HT-29 (cell line): ENCODE measurements at places on chromosomes 6 and 20.

- DNase-seq: peak; percentile 57
Observed at GRCh38 chr20:6711951-6712649, 55.4 kb upstream of the BMP2 start.

GRCh38 chr6:3321042-3321441 lies 62.3 kb downstream of the PSMG4 start:
- no peak for DNase-seq

GRCh38 chr20:51758978-51759544 lies 9.1 kb downstream of the ATP9A start:
- no peak for DNase-seq

- no peak for DNase-seq
Observed at GRCh38 chr6:23633996-23634395, 492.0 kb upstream of the NRSN1 start.

DNA sequence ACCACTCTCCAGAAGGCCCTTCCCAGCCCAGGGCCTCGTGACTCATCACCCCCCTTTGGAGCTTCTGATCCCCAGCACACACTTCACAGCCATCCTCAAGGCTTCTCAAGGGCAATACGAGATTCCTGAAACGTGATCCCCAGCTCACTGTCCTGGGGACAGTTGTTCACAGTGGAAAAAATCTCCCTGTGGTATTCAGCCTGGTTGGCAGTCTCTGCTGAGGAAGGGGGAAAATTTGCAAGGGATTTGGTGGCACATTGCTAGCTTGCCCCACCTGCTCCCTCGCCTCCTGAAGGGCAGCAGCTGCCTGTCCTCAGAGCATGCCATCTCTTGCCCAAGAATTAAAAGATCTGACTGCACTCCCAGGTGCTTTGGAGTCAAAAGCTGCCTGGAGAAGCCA lies 20.7 kb upstream of the PKHD1 start:
- DNase-seq: no peak

GRCh38 chr6:155157101-155157500 lies 106.7 kb upstream of the CLDN20 start:
- DNase-seq: peak; percentile 21

DNA sequence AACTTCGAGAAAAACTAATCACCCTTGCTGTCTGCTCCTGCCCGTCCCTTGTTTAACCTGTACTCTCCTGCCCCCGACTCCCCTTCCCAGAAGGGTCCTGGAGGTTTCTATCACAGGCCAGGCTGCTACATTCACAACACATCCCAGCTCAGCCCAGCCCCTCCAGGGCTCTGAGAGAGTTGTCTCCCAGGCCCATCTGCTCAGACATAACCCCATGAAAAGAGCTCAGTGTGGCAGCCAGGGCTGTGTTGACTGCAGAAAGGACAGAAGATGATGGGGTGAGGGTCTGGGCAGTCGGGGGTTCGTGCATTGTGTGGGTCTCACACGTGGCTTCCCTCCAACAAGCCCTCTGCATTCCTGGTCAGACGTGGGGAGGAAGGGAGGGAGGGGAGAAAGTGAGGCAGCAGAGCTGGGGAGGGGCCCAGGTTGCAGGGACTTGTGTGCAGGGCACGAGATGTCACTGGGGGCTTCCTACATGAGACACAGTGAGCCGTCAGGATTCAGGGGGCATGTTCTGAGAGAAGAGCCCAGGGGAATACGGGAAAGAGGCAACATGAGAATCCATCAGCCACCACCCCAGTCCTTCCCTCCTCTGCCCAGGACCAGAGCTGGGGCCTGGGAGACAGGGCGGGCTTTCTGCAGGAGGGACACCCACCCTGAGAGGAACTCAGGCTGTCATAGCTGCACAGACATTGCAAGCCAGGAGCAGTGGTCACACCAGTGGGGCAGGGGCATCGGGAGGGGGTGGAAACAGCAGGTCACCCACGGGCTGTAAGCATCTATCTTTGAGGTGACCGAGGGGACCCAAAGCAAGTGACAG lies 372.9 kb downstream of the PREX1 start:
- DNase-seq: no peak

GRCh38 chr6:113645986-113646385 lies 211.2 kb upstream of the MARCKS start:
- no peak for DNase-seq

DNA sequence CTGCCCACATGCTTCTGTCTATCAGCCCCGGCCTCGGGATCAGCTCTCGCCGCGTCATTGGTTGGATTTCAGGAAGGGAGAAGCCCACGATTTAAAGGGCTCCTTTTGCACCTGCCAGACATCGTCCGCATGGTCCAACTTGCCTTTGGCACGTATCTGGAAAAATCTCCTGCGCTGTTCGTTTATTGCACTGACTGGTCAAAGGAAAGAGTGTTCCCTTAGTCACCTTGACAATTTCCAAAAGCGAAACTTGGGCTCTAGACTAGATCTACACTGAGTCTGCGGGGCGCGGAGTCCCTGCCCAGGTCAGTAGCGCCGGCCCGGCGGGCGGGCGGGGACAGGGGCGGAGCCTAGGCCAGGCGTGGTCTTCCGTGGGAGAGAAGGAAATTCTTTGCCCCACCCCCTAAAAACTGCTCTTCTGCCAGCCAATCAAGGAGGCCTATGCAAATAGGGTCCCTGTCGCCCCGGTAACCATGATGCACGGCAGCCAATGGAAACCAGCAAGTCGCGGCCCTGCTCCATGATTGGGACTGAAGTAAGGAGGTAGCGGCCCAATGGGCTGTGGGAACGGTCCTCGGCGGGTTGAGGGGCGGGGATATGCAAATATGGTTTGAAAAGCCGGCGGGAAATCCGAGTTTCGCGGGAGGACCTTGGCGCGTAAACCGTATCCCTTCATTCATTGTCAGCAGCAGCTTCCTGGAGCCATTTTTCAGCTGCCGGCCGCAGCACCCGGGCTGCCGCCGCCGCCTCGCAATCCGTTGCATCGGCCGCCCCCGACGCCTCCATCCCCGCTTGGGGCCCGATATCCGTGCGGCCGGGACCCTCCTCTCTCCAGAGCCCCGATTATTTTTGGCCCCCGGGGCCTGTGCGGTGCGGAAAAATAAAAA lies at the start of gene E2F3:
TSS of gene E2F3 (plus strand) at position 675 of the 887 bp plus-strand sequence. CDS start 354 bp downstream, outside the sequence.
- peak; percentile 98 for DNase-seq

DNA sequence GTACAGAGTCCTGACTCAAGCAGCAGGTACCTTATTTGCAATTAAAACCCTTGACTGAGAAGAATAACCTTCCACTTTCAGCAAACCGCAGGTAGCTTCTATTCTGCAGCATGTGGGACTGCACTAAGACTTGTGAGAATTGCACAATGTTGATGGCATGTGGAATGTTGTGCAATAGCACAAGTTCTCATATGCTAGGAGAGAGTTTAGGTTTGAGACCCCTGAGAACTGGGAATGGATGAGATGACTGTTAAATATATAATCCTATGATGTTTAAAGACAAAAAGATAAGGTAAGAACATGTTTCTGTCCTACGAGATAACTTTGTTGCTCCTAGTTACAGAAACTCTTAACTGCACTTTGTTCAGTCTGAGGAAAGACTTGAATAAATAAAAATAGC lies 194.6 kb downstream of the OTOR start:
- DNase-seq: no peak

- DNase-seq: no peak
Observed at GRCh38 chr20:10642856-10643559, 30.8 kb downstream of the JAG1 start.

DNA sequence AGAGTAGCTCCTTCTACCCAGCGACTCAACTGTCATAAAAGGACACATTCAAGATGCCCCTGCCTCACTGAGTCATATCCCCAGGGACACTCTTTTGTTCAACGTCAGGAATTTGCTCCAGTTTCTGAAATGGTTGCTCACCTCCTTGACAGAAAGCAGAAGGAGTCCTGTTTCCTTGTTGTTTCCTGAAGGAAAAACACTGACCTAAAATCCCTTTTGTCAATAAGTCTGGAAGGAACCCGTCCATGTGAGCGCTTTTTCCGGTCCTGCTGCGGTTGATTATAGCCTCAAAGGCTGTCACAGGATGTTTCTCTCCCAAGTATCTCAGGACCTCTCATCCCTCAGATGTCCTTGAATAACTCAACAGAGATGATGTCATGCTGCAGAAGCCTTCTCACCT lies 113.6 kb upstream of the PLEKHG1 start:
- DNase-seq: no peak

DNA sequence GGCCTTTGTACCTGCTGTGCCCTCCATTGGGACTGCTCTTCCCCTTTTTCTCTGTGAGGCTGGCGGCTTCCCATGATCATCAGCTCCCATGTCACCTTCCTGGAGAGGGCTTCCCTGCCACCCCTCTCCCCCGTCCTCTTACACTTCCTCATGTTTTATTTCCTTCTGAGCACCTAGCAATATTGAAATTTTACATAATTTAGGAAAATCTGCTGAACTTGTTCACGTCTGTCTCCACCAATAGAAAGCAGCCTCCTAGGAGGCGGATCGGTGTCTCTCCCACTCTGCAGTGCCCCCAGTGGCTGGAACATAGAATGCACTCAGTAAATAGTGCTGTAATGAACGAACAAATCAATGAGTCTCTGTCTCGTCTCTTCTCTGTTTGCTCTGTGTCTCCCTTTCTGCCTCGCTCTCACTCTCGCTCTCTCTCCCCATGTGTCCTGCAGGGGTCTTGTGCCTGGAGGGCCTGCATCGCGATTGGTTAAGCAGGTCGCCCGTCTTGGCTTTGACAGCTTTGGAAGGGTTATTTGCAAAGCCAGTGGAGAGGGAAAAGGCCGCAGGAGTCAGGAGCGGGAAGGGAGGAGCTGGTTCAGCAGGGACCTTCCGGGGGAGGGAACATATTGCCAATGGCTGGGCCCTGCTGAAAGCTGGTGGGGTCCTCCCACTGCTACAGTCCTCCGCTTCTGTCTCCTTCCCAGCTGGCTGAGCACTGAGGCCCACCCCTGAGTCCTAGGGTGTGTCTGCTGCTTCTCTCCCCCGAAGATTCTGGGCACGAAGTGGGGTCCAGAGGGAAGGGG lies 12.1 kb upstream of the OCSTAMP start:
- peak; percentile 87 for DNase-seq

DNA sequence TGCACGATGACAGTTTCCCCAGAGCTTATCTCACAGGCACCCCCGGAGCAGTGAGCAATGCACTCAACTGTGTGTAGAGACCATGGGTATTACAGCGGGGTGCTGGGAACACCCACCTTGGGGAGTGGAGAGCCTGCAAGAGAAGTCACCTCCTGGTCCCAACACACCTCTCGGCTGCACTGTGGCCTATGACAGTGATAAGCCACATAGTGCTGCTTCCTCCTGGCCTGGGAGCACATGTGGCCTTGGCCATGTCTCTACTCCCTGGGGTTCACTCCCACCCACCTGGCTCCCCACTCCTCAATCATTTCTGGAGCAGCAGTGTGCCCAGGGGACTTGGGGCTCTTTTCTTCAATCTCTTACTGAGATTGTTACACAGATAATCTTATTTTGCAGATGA lies 77.0 kb downstream of the SLC24A3 start:
- DNase-seq: no peak
